Neuronal stem cell (in vitro differentiated cells): ENCODE measurements at places on chromosomes 5 and 9.

- DNase-seq, result no peak
Measured at GRCh38 chr9:10661994-10662393, 49.2 kb upstream of the PTPRD start.

DNA sequence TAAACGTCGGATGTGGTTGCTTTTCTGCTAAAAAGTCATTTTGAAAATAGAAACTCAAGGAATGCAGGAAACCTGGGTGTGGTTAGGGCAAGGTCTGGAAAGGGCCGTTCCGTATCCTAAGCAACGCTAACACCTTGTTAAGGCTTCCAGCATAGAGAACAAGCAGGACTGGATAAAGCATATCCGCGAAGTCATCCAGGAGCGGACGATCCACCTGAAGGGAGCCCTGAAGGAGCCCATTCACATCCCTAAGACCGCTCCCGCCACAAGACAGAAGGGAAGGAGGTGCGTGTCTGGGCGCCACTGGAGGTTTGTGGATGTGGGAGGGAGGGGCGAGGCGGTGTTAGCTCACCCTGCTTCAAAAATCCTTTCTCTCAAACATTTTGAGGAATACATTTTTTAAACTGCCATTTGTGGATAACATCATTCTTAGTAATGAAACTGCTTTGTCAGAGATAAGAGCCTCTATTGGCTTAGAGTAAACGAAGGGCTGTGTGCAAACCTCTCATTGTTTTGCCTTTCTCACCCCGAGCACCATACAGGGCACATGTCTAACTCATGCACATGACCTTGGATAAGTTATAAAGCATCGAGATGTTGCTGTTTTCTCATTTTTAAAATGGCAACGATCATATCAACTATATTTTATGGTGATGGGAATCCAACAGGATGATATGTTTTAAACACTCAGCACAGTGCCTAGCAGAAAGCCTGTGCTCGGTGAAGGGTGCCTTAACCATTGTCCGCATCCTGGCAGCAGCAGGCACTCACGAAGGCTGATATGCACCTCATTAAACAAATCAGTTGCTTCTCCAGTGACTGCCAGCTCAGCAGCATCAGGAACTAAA lies 175.7 kb upstream of the OTULINL start:
- no peak for DNase-seq

DNA sequence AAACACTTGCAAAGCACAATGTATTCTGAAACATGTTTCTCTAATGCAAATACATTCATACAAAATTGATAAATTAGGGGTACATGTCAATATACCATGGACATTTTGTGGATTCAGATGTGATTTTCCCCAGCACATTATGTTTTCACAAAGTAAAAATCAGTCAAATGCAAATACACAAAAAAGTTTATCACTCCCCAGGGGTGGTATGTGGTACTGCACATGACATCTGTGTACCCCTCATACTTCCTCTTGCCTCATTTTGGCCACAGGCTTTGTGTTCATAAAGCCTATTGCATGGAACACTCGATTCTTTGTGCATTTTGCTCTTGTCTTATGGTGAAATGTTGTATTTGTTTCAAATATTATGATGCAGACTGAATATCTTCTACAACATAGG lies 116.8 kb upstream of the PDE4D start:
- no peak for DNase-seq

DNA sequence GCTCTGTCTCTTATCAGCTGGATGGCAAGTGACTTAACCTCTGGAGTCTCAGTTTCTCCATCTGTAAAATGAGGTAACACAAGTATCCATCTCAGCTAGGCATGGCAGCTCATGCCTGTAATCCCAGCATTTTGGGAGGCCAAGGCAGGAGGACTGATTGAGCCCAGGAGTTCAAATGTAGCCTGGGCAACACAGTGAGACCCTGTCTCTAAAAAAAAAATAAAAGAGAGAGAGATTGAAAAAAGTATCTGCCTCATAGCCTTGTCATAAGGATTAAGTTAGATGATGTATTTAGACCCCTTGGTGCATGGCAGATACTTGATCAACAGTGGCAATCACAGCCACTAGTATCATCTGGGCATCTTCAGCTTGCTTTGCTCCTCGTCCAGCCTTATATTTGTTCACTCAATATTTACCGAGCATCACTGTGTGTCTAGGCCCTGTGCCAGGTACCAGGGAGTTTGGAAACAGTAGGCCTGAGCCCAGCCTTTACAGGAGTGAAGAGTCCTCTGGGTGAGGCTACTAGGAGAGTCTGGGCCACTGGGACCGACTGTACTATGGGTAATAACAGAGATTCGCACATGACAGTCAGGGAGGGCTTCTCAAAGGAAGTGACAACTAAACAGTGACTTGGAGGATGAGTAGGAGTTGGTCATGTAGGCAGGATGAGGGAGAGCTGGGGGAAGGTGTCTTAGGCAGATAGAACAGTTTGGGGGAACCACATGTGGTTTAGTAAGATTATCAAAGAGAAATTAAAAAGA lies 34.2 kb downstream of the CORO2A start:
- no peak for DNase-seq

GRCh38 chr5:10635257-10635866 lies 71.5 kb downstream of the ANKRD33B start:
- no peak for DNase-seq

DNA sequence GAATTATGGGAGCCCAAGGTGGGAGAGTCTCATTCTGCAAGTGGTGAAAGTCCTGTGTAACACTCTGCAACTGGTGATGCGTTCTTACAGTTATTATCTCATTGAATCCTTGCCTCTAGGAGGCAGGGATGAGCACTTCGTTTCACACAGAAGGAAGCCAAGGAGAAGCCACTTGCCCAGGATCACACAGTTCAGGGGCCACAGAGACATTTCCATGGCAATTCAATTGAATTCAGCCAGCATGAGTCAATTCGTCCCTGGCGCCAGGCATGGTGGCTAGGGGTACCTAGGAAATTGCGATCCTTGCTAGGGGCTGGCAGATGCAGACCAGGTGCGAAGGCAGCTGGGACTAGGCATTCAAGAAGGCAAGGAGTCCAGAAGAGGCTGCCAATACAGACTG lies 26.2 kb downstream of the LHX2 start:
- no peak for DNase-seq
